ENCODE measurements at places on chromosomes 1 and 21.

DNA sequence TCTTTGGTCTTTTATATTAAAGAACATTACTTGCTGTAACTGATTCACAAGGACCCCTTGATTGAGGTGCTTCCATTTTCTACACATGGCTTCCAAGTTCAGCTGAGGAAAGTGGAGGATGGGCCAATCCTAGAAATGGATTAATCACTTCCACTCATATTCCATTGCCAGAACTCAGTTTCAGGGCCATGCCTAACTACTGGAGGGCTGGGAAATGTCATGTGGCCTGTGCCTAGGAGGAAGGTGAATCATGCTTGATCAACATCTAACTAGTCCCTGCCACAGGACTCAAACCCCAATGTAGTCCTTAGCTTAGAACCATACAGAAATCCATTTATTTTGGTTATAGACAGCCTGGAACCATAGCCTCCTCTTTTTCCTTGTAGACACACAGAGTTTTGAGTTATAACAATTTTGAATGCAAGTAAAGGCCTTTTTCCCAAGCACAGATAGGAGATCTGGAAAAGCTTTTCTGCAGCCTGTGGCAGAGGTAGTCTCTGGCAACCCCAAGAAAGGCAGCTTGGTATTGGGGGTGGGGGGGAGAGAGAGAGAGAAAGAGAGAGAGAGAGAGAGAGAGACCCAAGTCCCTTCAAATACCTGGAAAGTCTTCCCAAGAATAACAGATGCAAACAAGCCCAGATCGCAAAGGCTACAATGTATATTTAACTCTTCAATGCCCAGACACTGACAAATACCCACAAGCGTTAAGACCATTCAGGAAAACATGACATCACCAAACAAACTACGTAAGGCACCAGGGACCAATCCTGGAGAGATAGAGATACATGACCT is 12.5 kb downstream of the MAST2 start:
- peak; percentile 11 for DNase-seq

DNA sequence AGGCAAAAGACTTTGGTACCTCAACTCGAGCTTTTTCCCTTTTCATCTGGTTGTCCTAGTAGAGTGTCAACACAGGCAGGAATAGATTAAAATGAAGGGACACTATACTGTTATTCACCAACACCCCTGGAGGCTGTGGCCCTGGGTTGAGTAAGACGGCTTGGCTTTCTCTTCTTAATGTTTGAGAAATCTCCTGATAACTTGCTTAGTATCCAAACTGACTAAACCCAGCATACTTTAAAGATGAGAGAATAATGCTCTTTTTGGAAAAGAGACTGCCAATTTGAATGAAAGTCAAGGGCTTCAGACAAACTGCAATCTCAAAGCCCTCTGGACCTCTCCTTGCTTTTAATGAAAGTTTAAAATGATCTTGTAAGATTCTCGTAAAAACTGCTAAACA is 2.6 kb upstream of the SLC30A1 start:
- peak; percentile 81 for DNase-seq

- DNase-seq: no peak
These were observed 5.2 kb upstream of the KIAA1614 start for GRCh38 chr1:180907313-180908055.

DNA sequence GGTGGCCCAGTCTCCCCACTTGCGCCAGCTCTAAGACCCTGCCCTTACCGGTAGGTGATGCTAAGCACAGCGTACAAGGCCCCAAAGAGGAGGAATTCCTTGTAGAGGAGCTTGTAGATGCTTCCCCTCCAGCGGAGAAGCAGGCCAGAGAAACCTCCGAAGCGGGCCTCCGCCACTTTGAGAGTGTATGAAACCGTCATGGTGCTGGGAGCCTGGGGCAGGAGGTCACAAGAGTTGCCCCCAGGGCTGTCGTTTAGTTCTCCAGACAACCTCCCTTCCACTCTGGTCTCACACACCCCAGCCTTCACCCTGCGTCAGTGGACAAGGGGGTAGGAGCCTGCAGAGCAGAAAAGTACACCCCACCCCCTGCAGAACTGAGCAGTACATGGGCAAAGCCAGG is 464 bp downstream of the BEST4 start:
- no peak for DNase-seq

DNA sequence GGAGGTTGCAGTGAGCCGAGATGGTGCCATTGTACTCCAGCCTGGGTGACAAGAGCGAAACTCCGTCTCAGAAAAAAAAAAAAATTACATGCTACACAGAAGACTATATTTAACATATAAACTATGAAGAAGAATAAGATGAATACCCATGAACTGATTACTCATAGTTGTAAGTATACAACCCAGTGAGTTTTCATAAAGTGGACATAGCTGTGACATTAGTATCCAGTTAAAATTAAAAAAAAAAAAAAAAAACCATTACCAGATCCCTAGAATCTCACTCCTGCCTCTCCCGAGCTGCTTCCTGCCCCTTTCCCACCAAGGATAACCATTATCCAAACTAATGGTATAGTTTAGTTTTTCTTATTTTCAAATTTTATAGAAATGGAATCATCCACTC is 37.4 kb downstream of the UBE4B start:
- DNase-seq: no peak

- DNase-seq: no peak
These were observed 2.3 kb upstream of the ECE1 start for GRCh38 chr1:21292503-21292983.

DNA sequence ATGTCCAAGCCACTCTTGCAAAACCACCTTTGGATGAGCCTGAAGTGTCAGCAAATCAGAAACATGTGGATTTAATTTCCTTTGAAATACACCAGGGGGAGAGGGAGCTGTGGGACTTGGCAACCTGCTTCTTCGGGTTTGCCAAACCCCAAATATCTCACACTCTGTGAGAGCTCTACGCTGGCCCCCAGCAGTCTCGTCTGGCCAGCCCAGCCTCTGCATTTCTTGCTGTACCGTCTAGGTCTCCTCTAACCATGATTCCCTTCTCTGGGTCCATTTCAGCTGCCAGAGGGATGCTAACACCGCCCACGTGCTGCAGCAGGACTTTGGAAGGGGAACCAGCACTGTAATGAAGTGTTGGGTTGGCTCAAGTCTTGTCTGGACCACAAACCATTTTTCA is 114.6 kb downstream of the MRPS6 start:
- DNase-seq: peak; percentile 81

DNA sequence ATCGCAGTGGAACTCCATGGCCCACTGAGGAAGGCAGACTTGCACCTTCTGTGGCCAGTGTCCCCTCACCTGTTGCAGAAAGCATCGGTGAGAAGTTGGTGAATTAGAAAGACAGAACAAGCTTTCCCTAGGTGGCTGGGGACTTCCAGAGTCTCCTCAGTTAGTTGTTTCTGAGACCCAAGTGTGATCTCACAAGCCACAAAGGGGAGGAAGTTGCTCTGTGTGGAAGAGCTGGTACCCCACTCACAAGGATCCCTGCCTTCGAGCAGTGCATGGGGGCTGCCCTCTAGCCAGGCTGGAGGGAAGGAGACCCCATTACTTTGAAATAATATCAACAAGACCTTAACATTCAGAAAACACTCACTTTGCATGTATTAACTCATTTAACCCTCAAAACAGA is 2.1 kb downstream of the PRELP start:
- DNase-seq: no peak

DNA sequence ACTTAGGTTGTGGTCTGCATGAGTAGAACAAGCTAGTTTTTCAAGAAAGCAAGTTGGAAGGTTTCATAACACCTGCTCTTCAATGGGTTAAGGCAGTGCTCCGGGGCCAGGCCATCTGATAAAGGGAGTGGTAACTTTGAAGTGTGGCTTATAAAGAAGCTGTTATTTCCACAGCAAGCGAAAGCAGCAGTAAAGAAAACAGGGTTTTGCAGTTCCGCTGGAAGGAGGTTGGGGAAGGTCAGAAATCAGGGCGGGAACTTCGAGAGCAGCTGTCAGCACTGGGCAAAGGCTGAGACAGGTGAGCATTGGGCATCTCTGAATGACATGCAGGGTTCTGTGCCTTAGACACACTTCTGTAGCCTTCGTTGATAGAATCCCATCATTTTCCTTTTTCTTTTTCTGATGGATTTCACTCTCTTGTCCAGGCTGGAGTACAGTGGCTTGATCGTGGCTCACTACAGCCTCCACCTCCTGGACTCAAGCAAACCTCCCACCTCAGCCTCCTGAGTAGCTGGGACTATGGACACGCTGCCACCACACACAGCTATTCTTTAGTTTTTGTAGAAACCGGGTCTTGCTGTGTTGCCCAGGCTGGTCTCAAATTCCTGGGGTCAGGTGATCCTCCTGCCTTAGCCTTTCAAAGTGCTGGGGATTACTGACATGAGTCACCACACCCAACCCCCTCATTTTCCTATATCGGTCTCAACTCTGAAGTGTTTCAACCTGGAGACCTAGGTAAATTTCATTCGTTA is 20.5 kb downstream of the TMEM51 start:
- DNase-seq: no peak

DNA sequence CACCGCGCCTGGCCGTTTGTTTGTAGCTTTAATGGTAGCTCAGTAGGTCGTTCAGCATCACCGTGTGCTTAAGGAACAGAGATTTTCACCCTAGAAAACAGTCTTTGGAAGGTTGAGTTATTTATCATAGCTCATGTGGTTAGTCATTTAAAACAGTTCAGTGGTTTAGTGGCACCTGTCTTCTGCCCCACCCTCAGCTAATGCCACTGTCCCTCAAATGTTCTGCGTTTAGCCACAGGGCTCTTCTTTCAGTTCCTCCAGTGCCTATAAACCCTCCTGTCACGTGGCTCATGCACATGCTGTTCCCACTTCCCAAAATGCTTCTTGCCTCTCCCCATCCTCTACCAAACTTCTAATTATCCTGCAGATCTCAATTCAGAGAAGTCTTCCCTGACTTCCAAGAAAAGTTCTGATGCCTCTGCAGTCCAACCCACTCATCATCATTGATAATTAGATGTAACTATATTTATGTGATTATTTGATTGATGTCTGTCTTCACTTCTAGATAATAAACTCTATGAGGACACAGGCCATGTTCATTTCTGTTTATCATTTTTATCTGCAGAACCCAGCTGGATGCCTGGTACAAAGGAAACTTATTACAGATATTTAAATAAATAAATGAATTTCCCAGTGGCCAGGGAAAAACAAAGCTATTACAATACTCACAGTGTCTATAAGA is 14.4 kb upstream of the DIPK1A start:
- no peak for DNase-seq

DNA sequence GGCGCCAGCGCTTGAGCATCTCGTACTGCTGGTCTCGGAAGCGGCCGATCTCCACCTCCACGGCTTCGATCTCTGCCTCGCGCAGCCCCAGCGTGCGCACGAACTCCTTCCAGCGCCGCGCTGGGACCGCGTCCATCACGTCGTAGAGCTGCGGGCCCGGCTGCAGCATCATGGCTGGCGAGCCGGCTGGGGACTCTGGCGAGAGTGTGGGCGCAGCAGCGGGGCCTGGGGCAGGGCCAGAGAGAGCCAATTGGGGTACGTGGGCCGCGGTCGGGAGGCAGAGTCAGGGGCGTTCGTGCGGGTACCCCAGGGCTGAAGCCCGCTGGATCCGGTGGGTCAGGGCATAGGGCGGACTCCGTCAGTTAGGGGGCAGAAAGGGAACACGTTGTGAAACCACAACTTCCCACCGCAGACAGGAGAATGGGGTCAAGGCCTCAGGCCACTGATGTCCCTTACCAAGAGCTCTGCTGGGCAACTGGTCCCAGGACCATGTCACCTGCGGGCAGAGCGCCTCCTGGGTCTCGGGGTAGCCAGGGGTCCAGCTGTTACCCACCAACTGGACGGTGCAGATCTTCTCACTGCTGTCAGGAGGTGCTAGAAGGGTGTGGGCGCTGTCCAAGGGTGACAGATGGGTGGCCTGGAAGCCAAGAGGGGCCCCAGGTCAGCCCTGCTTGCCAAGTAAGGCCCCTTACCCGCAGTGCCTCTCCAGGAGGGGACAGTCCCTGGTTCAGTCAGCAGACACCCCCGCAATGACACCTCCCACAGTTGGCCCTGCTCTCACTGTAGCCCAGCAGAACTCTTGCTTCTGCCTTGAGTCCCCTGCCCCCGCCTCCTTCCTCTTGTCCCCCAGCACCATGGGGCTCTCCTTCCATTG is 4.2 kb downstream of the TNFRSF25 start:
- DNase-seq: no peak

- peak; percentile 15 for DNase-seq
These were observed 11.9 kb upstream of the RIPPLY3 start for GRCh38 chr21:36994501-36995158.

DNA sequence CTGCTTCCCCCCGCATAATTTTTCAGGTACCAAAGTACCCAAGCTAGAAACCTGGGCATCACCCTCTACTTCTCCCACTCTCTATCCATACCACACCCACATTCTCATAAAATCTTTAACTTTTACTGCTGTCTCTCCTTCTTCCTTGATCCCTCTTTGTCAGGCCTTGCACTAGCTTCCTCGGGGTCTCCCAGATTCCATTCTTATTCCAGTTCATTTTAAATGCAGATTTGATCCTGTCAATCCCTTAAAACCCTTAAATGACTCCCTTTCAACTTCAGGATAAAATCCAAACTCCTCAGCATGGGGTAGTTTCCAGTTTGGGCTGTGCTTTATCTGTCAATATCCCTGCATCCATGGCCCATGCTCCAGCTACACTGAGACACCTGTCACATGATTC is 343.5 kb downstream of the PBX1 start:
- DNase-seq: no peak

DNA sequence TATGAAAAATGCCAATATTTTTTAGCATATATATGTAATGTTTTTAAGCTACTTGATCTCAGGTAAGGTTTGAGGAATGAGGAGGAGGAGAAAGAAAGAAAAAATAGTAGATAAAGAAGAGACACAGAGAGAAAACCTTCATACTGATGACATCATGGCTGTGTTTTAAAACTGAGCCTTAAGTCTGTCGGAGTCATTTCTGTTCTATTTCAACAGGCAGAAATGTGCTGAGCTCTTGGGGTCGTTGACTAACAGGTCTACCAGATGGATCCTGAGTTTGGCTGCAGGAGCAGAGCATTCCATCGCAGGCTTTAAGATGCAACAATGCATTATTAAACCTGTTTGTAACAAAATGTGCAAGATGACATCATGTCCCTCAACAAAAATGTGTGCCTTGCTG is 356.0 kb downstream of the TGFB2 start:
- no peak for DNase-seq

DNA sequence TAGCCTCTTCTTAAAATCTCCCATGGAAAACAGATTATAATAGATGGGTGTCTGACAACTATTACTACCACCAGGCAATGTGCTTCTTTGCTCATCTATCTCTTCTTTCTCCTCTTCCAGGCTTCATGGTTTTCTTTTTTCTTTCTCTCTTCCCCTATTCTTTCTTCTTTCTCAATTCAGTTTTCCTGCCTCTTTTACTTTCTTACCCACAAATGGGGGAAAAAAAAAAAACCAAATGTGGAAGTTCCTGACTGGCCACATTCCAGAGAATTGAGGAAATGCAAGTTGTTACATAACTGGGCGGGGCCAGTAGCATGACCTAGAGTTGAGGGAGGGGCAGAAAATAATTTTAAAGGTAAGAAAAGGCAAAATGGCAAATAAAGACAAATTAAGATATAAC is 10.9 kb upstream of the SMG7 start:
- no peak for DNase-seq

DNA sequence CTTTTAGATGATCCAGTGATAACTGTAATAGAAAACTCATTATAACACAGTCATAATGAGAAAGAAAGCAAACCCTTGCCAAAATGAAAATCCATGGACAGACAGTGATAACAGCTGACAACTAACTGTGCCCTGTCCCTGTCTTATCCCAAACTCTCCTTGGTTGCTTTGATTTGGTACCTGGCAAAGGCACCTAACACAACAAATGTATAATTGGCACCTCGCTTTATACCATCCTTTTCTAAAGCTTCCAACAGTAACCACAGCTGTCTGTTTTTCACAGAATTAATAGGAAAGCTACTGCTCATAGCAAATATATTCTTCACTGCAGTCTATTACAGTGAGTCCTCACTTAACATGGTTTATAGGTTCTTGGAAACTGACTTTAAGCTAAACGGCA is 118.4 kb upstream of the KRTAP19-8 start:
- no peak for DNase-seq

All from astrocyte (in vitro differentiated cells and primary cell).